ENCODE measurements at places on chromosomes 5 and 9.

DNA sequence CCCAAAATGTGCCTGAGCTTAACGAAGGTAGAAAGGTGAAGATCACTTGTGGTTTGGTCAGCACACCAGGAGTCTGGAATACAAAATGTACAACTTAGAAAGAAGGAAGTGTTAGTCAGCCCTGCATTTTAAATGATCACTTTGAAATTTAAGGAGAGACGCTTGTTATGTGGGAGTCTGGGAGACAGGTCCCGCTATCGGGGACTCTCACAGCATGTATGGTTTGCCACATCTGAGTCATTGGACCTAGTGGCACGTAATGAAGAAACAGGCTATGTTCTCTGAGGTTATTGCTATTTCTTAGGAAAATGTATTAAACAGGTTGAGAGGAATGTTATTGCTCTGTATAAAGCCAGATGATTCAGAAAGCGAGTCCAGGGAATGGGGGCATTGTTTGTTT, 2362.5 kb upstream of the WWC1 start:
- DNase-seq = peak; percentile 70

DNA sequence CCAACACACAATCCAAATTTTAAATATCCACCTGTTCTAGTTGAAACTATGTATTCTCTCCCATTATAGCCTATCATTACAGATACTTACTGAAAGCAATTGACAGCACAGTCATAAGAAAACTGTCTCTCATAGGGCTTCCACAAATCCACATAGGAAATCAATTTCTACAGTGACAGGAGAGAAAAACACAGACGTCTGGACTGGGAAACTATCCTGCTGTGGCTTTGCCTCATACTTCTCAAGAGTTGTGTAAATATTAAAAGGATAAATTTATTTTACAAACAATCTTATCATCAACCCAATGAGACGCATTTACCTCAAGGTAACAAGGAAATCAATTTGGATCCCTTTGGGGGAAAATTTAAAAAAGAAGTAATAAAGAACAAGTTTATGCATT, 517.5 kb downstream of the EFNA5 start:
- no peak for DNase-seq

- no peak for DNase-seq
Observed at GRCh38 chr9:130462685-130463540, 18.2 kb downstream of the ASS1 start.

- DNase-seq = no peak
Observed at GRCh38 chr9:95447660-95448420, 68.9 kb downstream of the PTCH1 start.

DNA sequence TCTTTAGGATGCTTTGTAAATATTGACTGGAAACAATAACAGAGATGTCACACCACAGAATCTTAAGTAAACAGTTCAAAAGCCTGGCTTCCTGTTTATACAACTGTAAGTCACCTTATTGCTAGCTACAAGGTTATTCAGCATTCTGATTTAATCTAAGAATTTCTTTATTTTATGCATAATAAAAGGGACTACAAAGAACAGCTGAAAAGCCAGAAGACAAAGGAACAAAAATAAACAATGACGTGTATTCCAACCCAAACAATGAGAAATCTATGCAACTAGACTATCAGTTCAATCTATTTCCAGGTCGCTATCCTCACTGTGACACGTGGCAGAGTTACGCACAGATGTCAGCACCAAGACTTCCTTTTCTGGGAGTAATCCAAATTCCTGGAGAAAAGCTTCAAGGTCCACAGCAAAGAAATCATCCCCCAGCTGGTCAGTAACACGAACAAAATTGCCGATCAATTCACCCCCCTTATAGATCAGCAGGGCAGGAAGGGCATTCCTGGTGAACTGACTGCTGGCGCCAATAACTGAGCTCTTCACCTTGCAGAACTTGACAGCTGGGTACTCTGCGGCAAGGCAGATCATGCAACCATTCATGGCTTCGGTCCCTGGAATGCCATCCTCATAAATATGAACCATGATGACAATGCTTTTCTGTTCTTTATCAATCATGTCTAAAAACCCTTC, 8.4 kb downstream of the PDCL start:
- DNase-seq = no peak

GRCh38 chr5:72677447-72677846, 139.0 kb upstream of the TNPO1 start:
- no peak for DNase-seq
